ENCODE measurements at places on chromosomes 12 and 14. TPM values are rescaled to one million over a fixed set of nuclear protein-coding genes. Genes with fewer than 3 reads are reported as not detected.

DNA sequence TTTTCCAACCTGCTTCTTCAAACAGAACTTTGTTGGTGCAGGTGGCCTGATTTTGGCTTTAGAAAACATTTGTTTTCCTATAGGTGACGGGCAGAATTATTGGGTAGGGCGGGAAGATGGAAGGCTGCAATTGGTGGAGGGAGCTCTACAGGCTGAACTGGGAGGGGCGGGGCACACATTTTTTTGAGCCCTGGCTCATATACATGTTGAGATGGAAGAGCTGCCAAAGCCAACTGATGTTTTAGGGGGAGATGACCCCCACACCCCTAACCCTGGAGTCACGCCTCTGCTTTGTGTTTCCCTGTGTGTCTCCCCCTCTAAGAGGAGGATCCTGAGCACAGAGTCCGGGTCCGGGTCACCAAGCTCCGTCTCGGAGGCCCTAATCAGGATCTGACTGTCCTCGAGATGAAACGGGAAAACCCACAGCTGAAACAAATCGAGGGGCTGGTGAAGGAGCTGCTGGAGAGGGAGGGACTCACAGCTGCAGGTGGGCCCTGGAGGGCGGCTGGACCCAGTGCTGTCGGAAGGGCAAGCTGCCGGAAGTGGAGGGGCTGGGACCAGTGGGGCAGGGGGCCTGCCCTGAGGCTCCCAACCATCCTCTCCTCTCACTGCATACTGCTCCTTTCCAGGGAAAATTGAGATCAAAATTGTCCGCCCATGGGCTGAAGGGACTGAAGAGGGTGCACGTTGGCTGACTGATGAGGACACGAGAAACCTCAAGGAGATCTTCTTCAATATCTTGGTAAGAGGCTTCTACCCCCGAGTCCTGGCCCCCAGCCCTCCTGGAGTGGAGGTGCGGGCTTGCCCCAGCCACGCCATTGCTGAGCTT lies 18.6 kb downstream of the AGAP2 start:
- H3K4me3 ChIP-seq = no peak overlapping the region
- no peak overlapping the region for H3K27ac ChIP-seq
- H3K4me1 ChIP-seq = no peaks in the 10 kb centered on the region
- no peak for DNase-seq
- no peaks in the 10 kb centered on the region for H3K27me3 ChIP-seq

DNA sequence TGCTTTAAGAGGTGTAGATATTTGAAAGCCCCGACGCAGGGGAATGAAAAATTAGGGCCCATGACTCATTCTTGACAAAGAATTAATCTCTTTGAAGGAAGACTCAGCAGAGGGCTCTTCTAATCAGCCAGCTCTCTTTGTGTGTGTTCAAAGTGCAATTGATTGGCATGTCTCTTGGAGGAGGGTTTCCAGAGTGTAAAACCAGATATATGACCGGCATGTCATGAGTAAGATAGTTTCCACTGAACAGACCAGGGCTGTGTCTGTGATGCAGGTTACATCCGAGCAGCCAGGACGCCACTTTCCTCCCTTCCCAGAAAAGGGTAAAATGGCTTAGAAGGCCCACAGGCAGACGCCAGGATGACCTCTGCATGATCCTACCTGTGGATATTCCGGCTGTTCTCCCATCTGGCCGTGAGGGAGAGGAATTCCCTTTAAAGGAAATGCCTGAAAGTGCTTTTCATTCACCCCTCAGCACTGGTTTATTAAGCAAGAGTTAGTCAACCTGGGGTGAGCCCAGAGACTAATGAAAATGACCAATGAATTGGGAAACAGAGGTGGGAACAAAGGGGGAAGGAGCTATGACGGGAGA lies 7.2 kb upstream of the KRT75 start:
- H3K4me1 ChIP-seq = no peaks in the 10 kb centered on the region
- no peak overlapping the region for H3K27ac ChIP-seq
- no peaks in the 10 kb centered on the region for H3K36me3 ChIP-seq
- peaks cover 43% of the 10 kb centered on the region for H3K27me3 ChIP-seq
- H3K4me3 ChIP-seq = no peak overlapping the region

- no peaks in the 10 kb centered on the region for H3K27me3 ChIP-seq
- H3K4me1 ChIP-seq = peaks cover 3% of the 10 kb centered on the region
- no peak overlapping the region for H3K4me3 ChIP-seq
- H3K27ac ChIP-seq = no peak overlapping the region
Measured at GRCh38 chr14:104781271-104782077, 14.1 kb downstream of the AKT1 start.

Gene PTHLH
- total RNA-seq = not detected

GRCh38 chr14:65303899-65304222 lies 108.7 kb upstream of the FUT8 start:
- peak overlapping the region; percentile 87 for H3K27ac ChIP-seq
- peaks cover 45% of the 10 kb centered on the region for H3K4me1 ChIP-seq
- no peak for DNase-seq
- no peak overlapping the region for H3K4me3 ChIP-seq
- no peaks in the 10 kb centered on the region for H3K36me3 ChIP-seq

DNA sequence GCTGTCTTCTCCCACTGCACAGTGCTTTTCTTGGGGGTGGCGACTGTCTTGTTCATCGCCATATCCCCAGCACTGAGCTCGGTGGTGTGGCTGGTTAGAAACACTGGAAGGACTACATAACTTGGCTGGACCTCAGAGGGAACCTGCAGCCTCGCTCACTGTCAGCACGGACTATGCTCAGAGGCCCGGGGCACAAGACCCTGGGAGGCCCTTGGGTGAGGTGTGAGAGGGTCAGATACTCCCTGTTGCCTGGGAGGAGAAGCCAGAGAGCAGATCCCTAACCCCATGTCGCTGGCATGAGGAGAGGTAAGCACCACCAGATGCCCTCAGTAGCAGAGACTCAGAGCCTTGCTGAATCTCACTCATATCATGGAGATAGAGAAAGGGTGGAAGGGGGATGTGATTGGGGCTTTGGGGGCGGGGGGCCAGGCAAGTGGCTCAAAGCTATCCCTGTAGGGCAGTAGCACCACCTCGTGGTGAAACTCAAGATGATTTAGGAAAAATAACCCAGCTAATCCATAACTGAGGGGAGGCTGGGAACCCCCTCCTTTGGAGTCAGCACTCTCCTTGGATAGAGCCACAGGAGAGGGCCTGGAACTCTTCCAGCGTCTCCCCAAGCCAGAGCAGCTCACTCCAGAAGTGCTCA lies 18.7 kb upstream of the HDAC7 start:
- no peaks in the 10 kb centered on the region for H3K27me3 ChIP-seq
- DNase-seq = peak; percentile 55
- no peak overlapping the region for H3K4me3 ChIP-seq
- peak overlapping the region; percentile 21 for H3K27ac ChIP-seq
- H3K36me3 ChIP-seq = peaks cover 13% of the 10 kb centered on the region

DNA sequence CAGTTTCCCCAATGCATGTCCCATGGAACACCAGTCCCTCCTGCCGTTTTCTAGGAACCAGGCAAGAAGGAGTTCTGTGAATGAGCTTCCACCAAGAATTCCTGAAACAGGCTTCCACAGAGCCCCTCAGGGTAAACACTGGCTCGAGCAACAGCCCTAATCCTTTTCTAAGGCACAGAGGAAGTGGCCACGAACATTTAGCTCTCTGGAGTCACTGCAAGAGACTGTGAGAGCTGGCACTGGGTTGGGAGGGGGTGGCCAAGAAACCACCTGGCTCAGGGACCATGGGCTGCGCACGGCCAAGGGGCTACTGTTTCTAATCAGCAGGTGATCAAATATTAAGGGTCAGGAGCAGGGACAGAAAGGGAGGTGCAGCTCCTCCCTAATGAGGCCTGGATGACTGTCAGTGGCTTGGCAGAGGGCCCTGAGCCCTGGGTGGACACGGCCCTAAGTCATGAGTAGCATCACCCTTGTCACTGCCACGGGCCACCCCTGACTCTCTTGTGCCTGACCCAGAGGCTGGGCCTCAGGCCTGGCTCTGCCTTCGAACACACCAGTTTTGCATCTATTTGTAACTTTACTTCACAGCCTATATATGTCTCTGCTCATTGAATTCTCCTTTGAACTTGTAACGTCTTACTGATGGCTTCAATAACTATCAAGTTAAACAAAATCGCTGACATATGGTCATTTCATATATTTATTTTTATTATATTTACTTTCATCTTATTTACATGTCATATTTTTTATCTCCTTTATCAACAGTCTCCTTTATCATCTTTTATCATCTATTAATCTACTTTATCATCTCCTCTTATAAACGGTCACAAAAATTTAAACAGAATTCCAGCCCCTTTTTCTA lies 154.0 kb downstream of the DICER1 start:
- no peaks in the 10 kb centered on the region for H3K4me1 ChIP-seq
- no peak overlapping the region for H3K4me3 ChIP-seq
- H3K27me3 ChIP-seq = peaks cover 23% of the 10 kb centered on the region
- DNase-seq = no peak

Gene NAA25
- 41.7 TPM for total RNA-seq

- H3K4me3 ChIP-seq = no peak overlapping the region
- peaks cover 58% of the 10 kb centered on the region for H3K4me1 ChIP-seq
- no peaks in the 10 kb centered on the region for H3K27me3 ChIP-seq
- H3K27ac ChIP-seq = peak overlapping the region; percentile 70
Measured at GRCh38 chr12:45232756-45233372, 17.0 kb downstream of the ANO6 start.

Gene NAB2
- 39.6 TPM for total RNA-seq

GRCh38 chr12:18429366-18429765 lies 168.0 kb downstream of the PIK3C2G start:
- H3K27ac ChIP-seq = no peak overlapping the region
- no peak overlapping the region for H3K4me3 ChIP-seq
- H3K4me1 ChIP-seq = no peaks in the 10 kb centered on the region
- no peaks in the 10 kb centered on the region for H3K36me3 ChIP-seq

- peaks cover 11% of the 10 kb centered on the region for H3K36me3 ChIP-seq
- H3K27me3 ChIP-seq = no peaks in the 10 kb centered on the region
- peaks cover 28% of the 10 kb centered on the region for H3K4me1 ChIP-seq
- H3K4me3 ChIP-seq = no peak overlapping the region
Measured at GRCh38 chr14:34971381-34971780, 11.4 kb upstream of the SRP54 start.

GRCh38 chr14:73462048-73462715 lies 3.8 kb upstream of the NUMB start:
- H3K27ac ChIP-seq = no peak overlapping the region
- peaks cover 57% of the 10 kb centered on the region for H3K4me1 ChIP-seq
- H3K27me3 ChIP-seq = no peaks in the 10 kb centered on the region
- DNase-seq = no peak
- H3K4me3 ChIP-seq = no peak overlapping the region

GRCh38 chr12:73841963-73842362 lies 695.7 kb upstream of the ATXN7L3B start:
- no peaks in the 10 kb centered on the region for H3K36me3 ChIP-seq
- H3K4me1 ChIP-seq = no peaks in the 10 kb centered on the region
- no peak overlapping the region for H3K4me3 ChIP-seq
- H3K27me3 ChIP-seq = no peaks in the 10 kb centered on the region
- no peak for DNase-seq
- H3K27ac ChIP-seq = no peak overlapping the region
